AG09309 (cell line): ENCODE measurements at places on chromosomes 4 and X.

- DNase-seq: no peak
Measured at GRCh38 chr4:48470137-48470536, 13.0 kb upstream of the SLC10A4 start.

- no peak for DNase-seq
Measured at GRCh38 chrX:46831765-46832327, 5.0 kb upstream of the RP2 start.

DNA sequence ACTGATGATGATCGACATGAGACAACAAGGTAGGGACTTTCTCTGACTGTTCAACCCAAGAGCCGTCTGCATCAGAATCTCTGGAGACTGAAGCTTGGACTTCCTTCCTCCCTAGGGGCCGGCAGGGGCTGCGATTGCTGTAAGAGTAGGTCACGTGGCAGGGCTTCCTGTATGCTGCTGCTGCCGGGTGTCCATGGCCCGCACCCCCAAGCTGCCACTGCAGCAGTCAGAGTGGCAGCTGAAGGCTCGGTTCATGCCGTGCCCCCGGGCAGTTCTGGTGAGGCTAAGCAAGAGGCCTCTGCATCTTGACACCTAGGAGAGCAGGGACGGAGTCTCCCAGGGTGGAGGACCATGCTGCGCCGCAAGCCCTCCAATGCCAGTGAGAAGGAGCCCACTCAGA, at the start of gene SASH3:
Gene SASH3, plus strand, starts transcription at position 203 of the 400 bp plus-strand sequence. Its CDS starts 149 bp downstream, at position 352.
- DNase-seq: no peak

- DNase-seq: peak; percentile 51
Measured at GRCh38 chr4:119647558-119647957, 19.0 kb upstream of the PDE5A start.

DNA sequence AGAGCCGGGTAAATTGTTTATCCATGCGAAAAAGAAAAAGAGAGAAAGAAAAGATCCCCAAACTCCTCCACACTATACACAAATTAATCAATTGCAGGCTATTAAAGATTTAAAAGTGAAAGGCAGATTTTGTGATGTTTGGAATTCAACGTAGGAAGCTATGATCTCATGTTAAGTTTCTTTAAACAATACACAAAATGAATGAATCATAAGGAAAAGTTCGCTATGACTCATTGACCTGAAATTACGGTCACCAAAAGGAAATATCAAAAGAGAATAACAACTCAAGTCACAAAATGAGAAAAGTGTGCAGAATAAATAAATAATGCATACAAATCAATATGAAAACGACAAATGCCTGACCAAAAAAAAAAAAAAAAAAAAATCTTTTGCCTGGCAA, 28.6 kb downstream of the CLNK start:
- no peak for DNase-seq

GRCh38 chrX:137426695-137427425, 139.1 kb upstream of the ZIC3 start:
- DNase-seq: no peak

GRCh38 chr4:89700766-89701423, 136.1 kb downstream of the SNCA start:
- DNase-seq: no peak

DNA sequence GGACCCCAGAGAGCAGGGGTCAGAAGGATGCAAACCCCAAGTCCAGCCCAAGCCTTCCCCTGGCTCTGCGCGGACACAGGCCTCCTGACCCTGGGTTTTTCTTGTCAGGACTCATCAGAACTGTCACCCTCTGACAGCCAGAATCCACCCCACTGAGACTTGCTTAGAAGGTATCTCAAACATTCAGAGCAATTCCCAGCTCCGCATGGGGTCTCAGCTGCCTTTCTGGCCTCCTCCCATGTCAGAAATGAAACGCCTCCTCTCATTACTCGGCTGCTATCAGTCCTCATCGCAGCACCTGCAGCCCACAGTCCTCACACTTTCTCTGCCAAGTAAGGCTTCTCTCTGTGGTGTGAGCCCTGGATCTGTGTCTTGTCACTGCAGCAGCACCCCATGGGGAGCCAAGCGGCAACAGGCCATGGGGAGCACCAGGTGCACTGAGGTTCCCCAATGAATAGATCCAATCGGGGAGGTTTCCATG, 97.8 kb downstream of the WFS1 start:
- DNase-seq: no peak

- no peak for DNase-seq
Measured at GRCh38 chrX:71184803-71185495, 38.1 kb upstream of the GJB1 start.

- DNase-seq: no peak
Measured at GRCh38 chr4:74968456-74969164, 35.7 kb downstream of the PARM1 start.

DNA sequence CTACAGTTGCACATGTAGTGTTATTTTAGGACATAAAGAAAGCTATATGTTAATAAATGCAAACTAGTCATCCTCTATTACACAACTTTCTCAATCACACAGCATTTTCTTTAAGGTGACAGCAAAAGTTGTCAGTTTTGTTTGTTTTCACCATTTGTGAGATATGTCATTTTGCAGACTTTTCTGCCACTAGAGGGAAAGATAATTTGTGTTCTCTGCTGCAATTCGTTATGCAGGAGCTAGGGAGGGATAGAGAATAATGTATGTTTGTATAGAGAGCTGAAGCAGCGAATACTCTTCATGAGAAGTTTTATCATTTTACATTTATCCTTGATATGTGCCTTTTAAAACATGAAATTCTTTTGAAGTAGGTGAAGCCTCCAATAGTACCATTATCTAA, 670.6 kb upstream of the ATOH1 start:
- no peak for DNase-seq

DNA sequence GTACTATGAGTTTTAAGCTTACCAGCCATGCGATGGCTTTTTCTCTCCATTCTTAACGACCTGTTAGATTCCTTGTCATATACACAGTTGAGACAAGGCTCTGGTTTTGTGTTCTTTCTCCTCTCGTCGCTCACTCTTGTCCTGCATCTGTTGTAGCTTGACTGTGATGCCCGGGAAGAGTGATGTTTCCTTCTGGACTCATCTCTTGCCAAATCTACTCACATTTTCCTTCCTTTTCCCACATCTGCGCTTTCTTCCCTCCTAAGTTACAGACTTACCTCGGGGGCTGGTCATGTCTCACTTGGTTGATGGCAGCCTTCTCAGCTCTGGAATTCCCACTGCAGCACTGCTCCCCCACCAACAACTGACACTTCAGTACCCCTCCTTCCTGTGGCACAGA, 4.8 kb upstream of the MAP7D3 start:
- DNase-seq: no peak

GRCh38 chr4:163196926-163197480, 30.3 kb upstream of the NAF1 start:
- no peak for DNase-seq

GRCh38 chrX:100076031-100076430, 334.0 kb downstream of the PCDH19 start:
- DNase-seq: no peak

- DNase-seq: no peak
Measured at GRCh38 chr4:152763796-152764195, 15.7 kb downstream of the TIGD4 start.
